ENCODE measurements at places on chromosomes 6 and 20.

- DNase-seq = no peak
Observed at GRCh38 chr6:47137073-47137472, 94.9 kb upstream of the ADGRF1 start.

DNA sequence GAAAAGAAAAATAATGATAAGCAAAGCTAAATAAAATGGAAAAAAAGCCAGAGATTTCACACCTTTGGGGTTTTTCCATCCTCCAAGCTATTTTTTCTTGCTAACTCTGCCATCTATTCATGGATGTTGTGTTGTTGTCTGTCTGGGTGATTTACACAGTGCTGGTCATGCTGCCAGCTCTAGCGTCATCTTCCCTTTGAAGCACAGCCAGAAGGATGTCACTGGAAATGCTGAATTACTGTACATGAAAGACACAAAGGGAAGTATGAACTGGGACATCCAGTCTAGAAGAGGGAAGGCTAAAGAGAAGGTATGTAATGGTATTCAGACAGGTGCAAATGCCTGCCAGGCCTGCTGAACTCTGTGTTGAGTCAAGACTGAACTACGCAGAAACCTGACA, 241.9 kb upstream of the STXBP5 start:
- DNase-seq = no peak

GRCh38 chr6:72248621-72249020, 362.3 kb downstream of the RIMS1 start:
- DNase-seq = no peak

DNA sequence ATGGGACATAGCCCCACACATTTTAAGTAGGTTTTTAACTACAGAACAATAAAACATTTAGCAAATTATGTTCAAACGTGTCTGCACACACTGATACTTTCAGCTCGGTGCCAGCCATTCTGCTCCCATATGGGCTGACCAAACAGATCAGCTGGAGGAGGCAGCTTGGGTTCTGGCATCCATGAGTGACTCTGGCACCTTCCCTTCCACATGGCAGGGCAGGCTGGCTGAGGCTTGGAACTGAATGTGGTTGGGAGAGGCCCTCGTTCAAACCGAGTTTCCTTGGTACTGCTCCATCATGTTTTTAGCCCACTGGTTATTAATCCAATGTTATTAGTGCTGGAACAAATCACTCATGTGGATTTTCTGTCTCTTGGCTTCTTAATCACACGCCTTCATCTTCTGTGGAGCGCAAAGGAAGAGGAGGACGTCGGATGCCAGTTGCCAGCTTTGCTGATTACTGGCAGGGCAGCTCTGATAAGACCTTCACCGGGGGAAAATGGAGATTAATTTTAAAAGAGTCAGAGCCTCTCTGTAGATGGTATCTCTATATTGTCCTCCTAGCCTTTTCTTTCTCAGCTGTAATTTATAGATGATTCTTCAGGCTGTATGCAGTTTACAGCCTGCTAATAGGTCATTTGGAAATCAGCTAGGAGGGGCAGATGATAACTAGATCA, 93.1 kb upstream of the TIAM2 start:
- no peak for DNase-seq

DNA sequence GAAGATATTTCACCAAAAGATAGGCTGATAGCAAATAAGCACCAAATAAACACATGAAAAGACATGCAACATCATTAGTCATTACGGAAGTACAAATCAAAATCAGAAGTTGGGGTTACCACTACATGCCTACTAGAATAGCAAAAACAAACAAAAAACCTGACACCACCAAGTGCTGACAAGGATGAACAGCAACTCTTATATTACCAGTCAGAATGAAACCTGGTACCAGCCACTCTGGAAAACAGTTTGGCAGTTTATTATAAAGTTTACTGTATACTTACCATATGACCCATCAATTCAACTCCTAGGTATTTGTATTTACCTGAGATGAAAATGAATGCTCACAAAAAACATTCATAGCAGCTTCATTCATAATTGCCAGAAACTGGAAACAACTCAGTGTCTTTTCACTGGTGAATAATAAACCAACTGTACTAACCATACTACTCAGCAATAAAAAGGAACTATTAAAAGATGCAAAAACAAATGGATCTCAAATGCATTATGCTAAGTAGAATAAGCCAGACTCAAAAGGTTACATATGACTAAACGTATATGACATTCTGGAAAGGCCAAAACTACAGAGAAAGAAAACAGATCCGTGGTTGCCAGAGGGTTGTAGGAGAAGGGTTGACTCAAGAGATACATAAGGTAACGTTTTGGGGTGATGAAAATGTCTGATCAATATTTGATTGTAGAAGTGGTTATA, 33.0 kb downstream of the NUP153 start:
- DNase-seq = no peak

GRCh38 chr6:40169878-40170277, 235.6 kb upstream of the MOCS1 start:
- DNase-seq = no peak

- no peak for DNase-seq
Observed at GRCh38 chr6:14875481-14876063, 370.3 kb upstream of the JARID2 start.

GRCh38 chr6:42808492-42809483, 26.9 kb downstream of the BICRAL start:
- DNase-seq = peak; percentile 27

- no peak for DNase-seq
Observed at GRCh38 chr20:63821811-63822210, 9.3 kb downstream of the ZBTB46 start.

DNA sequence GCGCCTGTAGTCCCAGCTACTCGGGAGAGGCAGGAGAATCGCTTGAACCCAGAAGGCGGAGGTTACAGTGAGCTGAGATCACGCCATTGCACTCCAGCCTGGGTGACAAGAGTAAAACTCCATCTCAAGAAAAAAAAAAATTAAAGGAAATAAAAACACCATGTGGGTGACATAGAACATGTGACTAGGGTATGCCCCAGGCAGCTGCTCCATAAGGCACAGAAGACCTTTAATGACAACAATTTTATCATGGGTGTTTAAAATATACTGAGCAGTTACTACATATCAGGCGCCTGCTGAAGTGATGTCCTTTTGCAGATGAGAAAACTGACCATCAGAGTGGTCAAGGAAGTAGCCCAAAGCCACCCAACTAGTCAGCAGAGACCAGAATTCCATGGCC, 8.0 kb downstream of the PEDS1 start:
- DNase-seq = no peak

DNA sequence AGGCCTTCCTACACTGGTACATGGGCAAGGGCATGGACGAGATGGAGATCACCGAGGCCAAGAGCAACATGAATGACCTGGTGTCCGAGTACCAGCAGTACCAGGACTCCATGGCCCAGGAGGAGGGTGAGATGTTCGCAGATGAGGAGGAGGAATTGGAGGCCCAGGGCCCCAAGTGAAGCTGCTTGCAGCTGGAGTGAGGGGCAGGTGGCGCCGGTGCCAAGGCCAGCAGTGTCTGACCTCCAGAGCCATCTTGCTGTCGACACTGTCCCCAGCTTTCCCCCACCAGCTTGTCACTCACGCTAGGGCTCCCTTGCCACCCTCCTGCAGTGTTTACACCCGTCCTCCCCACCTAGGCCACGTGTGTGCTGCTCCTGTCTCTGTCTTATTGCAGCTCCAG, 12.2 kb downstream of the GABRR2 start:
- DNase-seq = no peak

All from AG20443 (cell line).